ENCODE measurements at places on chromosomes 5 and 9.

GRCh38 chr5:173624282-173624681 lies 7.8 kb upstream of the BOD1 start:
- no peak for DNase-seq

- no peak for DNase-seq
Measured at GRCh38 chr5:96257904-96258303, 175.1 kb downstream of the PCSK1 start.

GRCh38 chr5:31743678-31744077 lies 104.7 kb downstream of the PDZD2 start:
- no peak for DNase-seq

GRCh38 chr9:93217706-93218105 lies 33.8 kb downstream of the WNK2 start:
- no peak for DNase-seq

Measured in mesothelial cell of epicardium (in vitro differentiated cells).